GM23338 (cell line): ENCODE measurements at places on chromosomes 4 and X.
A peak's percentile ranks its signal among the peaks of the same experiment; 100 is the strongest.

DNA sequence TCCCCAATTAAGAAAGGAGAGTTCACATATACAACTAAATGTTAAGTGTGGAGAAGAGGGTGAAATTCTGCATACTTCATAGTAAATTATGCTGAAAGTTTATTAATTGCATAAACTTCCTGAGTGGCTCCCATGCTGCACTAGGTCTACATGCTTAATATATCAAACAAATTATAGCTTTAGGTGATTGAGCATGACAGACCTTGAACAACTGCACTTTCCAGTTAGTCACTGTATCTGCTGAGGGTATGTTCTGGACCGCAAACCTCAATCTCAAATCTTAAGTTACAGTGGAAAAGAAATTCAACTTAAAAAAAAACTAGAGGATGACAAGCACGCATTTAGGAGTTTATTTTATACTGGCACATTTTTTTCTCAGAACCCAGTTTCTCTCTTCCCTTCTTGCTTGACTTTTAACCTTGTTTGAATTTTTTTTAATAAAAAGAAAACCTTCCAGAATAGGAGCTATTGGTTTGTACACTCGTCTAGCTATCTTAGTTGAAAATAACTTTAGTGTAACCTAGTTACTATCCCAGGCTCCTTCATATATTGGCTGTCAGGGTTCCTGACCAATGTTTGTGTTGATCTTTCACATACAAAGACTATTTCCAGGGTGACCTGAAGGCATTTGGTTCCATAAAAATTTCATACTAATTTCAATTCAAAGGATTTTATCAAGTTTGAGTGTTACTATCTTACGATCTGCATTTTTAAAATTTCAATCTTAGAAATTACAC is 10.2 kb upstream of the FAM120C start:
- DNase-seq = no peak

- DNase-seq = no peak
Measured at GRCh38 chr4:112592717-112593116, 44.0 kb downstream of the ZGRF1 start.

- no peak for DNase-seq
Measured at GRCh38 chrX:24412637-24413363, 52.3 kb upstream of the PDK3 start.

DNA sequence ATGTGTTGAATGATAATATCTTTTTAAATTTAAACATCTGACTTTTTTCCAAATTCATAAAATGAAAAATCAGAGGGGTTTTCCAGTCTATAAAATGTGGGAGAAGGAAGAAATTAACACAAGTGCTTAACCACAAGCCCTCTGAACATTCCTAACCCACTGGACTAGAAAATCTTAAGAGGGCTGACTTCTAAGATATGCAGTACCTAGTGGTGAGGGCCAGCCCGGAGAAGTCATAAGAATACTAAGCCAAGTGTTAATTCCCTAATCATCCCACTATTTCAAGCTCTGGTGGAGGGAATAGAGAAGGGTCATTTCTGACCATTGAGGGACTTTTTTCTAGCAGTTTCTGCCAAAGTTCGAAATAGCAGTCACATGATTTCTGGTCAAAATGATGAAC is 86.9 kb upstream of the NEIL3 start:
- DNase-seq = no peak

DNA sequence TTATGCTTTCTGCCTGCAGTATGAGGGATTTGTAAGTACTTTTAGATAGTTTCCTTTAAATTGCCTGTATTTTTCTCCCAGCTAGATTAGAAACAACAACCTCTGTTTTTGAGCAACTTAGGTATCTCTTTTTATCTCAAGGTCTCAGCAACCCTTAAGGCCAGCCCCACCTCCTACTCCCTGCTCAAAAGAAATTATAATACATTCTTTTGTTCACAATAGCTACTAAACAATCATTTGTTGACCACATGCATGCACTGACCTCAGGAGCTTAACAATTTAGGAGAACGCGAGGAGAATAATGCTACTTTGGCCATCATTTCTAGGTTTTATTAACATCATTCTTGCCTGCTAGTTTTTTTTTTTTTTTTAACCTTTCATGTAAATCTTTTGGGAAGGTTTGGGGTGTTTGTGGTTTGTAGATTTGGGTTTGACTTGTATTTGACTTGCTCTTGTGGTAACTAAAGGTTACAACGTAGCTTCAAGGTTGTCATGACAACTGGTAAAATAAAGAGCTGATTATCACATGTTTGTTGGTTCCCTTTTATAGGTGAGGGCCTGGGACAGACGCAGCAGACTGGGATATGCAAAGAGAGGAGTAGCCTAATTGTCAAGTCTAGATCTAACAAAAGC is 145.4 kb upstream of the PLAC1 start:
- peak; percentile 48 for DNase-seq
